Stimulated activated CD4-positive, alpha-beta T cell treated with anti-CD3 and anti-CD28 coated beads, Interleukin-12 subunit alpha, Interleukin-12 subunit beta, amount 100 ng/mL, for 48 hours (primary cell): ENCODE measurements at places on chromosomes 5 and 9.

GRCh38 chr9:136761545-136761981, 2.8 kb downstream of the LCN15 start:
- no peak for DNase-seq

DNA sequence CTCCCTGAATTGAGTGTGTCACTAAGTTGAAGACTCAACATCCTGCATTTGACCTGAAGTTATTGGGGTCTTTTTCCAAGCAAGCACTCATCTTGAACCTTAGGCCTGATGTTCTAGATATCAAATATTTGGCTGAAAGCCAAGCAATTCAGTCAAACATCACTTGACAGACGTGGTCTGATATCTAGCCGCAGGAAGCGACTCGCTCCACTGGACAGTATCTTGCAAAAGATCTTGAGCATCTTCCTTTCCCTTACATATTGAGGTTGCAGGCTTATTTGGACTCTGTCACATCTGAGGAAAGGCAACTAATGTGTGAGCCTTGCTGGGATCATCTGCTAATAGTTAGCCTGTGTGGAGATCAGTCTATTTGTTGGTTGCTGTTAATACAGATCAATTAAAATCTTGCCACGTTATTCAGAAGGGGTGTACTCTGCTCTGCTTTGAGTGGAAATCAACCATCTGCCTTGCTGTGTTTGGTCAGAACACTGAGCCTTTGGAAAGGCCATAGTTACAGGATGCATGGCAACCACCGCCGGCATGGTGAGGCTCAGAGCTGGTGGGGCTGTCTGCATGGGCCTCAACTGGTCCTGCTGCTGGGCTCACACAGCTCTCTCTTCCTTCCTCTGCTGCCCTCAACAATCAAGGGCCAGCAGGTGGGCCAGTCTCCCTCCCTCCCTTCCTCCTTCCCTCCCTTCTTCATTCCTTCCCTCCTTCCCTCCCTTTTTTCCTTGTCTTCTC, 166.9 kb upstream of the KLF9 start:
- DNase-seq, result no peak

DNA sequence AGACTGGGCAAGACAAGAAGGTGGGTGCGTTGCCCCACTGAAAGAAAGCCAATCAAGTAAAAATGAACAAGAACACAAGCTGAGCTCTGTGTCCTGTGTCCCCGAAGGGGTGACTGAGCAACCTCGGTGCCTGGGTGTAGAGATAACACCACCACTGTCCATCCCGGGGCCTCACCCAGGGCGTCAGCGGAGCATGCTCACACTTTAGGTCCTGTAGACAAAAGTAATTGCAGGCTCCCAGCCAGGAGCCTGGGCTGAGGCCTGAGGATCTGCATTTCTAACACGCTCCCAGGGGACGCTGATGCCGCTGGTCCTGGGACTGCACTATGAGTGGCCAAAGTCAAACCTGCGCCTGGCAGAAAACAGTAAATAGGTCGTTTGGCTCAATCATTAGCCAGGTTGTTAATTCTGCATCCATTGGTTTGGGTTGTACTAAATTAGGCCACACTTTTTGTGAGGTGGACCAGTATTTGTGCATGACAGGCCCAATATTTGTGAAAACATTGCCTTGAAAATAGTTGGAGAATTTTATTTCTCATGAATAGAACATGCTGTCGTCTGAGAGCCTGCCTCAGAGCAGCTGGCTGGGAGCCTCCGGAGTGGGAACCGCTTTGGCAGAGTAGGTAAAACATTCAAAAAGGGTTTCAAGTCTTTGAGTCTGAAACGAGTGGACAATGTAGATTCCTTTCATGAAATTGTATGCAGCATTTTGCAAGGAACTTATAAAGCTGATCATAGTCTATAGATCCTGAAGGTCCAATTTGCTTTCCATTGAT, 38.3 kb downstream of the ANKRD33B start:
- DNase-seq, result no peak

GRCh38 chr5:3303777-3304176, 291.9 kb upstream of the IRX1 start:
- DNase-seq, result no peak

DNA sequence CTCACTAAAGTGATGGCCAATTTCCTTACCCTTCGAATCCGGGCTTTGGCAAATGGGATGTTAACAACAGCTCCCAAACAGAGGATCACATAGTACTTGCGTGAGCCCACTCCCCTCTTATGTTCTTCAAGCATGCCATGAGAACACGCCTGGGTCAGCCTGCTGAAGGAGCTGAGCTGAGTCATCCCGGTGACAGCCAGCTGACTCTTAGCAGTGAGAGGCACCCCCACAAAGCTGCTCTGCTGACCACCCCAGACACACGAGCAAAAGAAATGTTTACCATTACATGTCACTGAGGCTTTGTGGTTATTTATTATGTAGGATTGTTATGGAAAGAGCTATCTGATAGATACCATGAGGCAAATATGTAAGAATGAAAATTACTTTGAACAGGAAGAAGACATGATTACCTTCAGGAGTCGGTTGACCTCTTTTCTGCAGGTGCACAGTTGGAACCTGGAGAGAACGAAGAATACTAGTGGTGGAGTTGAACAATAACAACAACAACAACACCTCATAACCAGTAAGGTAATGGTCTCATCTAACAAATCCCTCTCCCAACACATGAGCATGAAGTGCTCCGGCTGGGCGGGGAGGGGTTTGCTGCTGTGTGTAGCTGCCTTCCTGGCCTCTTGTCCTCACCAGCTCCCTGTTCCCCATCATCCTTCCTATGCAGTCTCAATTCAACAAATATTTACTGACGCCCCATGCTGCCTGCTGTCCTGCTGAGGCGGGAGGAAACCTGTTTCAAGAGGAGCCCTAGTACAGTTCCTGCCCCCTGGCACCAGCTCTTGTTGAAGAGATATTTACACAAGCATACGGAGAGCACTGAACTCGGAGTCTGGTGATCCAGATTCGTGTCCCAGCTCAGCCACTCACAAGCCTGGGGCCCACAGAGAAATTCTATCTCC, 69.4 kb upstream of the LHFPL2 start:
- DNase-seq, result no peak

- no peak for DNase-seq
These were observed 11.8 kb downstream of the RMI1 start for GRCh38 chr9:83992407-83992806.

DNA sequence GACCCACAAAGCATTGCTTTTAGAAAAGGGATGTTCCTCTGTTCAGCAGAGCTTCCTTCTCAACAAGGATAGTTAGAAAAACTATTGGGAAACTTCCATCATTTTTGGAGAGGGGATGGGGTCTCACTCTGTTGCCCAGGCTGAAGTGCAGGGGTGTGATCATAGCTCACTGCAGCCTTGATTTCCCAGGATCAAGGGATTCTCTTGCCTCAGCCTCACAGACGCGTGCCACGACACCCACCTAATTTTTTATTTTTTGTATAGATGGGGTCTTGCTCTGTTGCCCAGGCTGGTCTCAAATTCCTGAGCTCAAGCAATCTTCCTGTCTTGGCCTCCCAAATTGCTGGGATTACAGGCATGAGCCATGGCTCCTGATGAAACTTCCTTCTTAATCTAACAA, 34.8 kb downstream of the PHAX start:
- DNase-seq, result no peak

- no peak for DNase-seq
These were observed 56.0 kb downstream of the RASGRF2 start for GRCh38 chr5:81016116-81016515.

- DNase-seq, result no peak
These were observed 417.5 kb upstream of the ADAMTSL1 start for GRCh38 chr9:18056269-18056992.

GRCh38 chr5:14809369-14810155, 62.0 kb downstream of the ANKH start:
- peak; percentile 61 for DNase-seq

GRCh38 chr5:135505973-135506372, 29.8 kb downstream of the NEUROG1 start:
- DNase-seq, result no peak

DNA sequence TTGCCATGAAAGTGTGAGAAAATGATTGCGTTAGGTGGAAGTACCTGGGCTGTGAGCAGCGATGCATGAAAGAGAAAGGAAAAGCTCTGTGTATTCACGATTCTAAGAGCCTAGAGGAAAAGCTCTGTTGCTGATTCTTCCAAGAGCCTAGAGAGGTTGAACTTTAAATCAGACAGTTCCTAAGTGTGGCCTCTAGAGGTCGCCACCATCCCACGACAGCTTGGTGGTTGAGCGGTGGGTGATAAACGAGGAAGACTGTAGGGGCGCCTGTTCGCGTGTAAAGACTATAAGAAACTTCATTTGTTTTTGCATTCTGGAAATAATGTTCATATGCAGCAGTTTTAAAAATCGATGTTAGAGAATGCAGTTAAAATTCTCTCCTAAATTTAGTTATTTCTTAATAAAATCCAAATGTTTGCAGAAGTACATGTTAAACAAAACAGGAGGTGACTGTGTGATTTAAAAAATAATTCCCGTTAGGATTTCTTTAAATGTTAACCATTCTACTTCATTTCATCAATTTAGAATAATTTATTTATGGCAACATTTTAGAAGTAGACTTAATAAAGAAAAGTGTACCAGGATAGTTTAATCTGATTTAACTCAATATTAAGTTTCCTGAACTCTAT, 107.7 kb downstream of the TENT4A start:
- peak; percentile 34 for DNase-seq

DNA sequence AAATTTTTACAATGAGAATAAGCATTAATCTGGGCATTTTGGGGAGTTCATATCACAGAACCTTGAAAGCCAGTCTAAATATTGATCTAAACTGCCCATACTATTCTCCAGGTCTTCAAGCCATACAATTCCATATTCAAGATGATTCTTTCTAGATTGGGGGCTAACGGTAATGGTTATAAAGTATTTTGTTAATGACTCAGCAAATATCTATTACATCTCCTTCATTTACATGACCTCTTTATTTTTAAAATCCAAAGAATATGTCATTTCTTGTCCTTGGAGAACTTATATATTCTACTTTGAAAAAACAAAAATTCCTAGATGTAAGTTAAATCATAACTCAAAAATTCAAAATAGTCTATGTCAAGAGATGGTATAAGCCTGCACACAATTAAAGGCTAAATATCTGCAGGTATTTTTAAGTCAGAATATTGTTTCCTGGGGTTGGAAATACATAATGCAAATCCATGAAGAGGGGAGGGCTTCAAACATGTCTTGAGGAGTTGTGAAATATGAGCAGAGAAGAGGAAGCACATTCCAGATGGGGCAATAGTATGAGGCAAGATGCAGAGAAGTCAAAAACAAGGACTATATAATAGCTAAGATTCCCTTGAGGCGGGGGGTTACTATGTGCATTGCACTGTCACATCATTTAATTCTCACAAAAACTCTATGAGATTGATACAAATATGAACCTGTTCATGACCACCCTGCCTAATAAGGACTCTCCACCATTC, 526.4 kb downstream of the NR2F1-AS1 start:
- DNase-seq, result no peak

DNA sequence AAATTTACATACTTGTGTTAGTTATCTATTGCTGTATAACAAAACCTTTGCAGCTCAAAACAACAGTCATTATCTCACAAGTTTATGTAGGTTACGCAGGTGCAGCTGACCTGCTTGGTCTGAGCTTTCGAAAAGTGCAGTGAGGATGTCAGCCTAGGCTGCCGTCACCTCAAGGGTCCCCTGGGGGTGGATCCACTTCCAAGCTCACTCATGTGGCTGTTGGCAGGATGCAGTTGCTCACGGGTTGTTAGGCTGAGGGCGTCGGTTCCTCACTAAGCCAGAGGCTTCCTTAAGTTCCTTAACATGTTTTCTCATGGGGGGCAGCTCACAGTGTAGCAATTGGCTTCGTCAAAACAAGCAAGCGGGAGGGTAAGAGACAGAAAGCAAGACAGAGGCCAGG, 139.8 kb downstream of the DOCK8 start:
- DNase-seq, result no peak

- DNase-seq, result no peak
These were observed 16.9 kb downstream of the PDGFRB start for GRCh38 chr5:150138551-150139265.

DNA sequence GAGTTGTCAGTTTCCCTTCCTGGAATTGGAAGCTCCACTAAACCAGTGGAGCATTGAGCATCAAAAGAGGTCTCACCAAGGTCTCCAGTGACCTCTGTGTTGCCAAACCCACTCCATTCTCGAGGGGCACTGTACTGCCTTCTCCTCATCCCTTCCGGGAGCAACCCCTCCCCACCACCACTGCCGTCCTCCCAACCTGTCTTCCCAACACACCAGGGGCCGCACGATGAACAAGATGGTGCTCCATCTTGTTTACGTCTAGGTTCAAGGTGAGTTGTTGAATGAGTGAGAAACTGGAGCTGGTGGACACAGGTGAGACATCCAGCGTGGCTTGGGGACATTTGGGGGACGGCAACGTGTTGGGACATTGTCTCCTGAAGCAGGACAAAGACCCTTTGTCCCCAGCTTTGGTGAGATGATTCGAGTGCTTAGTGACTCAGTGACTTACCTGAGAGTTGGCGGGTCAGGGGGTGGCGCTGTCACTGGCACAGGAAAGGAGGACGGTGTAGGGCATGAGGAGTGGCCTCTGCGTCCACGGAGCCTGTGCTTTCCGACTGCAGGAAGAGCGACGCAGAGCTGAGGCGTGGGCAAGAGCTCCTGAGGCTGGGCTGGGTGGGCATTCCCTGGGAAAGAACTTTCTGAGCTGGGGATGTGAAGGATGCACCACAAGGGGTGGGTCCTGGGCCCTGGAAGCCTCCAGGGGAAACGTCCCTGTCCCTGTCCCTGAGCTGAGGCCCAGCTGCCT, 44.8 kb upstream of the RNU6ATAC start:
- DNase-seq, result no peak

- DNase-seq, result peak; percentile 8
These were observed 193.2 kb downstream of the MAPKAP1 start for GRCh38 chr9:125513668-125514413.

- no peak for DNase-seq
These were observed 31.3 kb downstream of the PARP8 start for GRCh38 chr5:50697739-50698138.

- DNase-seq, result no peak
These were observed 984 bp upstream of the DOK3 start for GRCh38 chr5:177510567-177511053.

DNA sequence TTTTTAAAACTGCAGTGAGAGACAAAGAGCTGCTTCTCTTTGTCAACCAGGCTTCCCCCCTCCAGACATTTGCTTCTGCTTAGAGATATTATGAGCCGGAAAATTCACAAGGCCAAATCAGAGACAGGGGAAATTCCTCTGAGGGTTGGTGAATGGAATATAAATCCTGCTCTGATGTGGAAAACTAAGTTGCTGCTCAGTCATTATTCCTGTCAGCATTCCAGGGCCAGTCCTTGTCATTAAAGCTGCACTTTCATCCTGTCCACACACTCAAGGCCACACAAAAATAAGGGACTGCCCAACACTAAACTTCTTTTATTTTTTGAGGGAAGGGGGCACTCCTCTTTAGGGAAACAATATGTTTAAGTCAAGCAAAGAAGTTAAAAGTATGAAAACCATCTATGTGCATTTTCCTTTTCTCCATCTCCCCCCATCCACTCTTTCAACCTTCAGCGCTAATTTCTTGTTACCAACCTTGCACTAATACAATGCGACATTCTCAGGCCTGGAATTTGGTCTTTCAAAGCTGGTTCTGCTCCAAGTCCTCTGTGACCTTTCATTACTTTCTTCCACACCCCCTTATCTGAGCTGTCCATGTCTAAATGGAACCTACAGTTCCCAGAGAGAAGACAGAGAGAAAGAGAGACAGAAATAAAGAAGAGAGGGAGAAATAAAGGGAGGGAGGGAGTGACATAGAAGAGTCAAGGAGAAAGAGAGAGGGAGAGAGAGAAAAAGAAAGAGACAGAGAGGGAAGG, 118.9 kb upstream of the S1PR3 start:
- DNase-seq, result no peak
